ENCODE measurements at places on chromosomes 13 and 19.
A peak's percentile ranks its signal among the peaks of the same experiment; 100 is the strongest.

DNA sequence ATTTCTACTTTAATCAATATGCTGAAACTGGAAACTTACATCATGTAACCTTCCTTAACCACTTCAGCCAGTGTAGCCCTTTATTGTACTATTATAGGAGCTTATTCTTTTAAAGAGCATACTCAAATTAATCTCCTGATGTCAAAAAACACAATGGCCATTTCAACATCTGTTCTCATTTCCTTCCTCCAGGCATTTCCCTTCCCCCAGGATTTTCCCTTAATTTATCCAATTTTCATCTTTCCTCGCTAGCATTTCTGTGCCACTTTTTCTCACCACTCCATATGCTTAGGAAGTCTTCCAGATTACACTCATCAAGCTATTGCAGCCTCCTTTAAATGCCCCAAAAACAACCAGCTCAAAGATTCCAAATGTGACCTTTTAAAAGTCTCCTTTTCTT is 265.0 kb downstream of the PCDH9 start:
- no peak for DNase-seq

DNA sequence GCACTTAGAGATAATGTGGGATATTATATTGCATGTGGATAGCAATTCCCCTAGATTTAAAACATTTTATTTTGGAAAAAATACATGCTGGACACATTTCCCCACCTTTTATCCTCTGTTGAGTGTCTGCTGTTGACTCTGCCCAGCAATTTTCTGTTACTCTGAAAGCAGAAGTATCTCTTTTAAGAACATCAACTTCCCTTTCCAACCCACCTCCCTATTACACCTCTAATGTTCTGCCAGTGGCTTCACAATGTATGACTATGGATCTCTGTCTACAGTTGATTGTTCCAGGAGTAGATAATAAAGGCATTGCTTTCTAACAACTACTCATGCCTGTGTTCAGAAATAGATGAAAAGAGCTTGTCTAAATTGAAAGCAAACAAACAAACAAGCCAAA is 754.8 kb upstream of the SLITRK6 start:
- no peak for DNase-seq

GRCh38 chr19:8324186-8325050 is 3.1 kb downstream of the RPS28 start:
- no peak for DNase-seq

DNA sequence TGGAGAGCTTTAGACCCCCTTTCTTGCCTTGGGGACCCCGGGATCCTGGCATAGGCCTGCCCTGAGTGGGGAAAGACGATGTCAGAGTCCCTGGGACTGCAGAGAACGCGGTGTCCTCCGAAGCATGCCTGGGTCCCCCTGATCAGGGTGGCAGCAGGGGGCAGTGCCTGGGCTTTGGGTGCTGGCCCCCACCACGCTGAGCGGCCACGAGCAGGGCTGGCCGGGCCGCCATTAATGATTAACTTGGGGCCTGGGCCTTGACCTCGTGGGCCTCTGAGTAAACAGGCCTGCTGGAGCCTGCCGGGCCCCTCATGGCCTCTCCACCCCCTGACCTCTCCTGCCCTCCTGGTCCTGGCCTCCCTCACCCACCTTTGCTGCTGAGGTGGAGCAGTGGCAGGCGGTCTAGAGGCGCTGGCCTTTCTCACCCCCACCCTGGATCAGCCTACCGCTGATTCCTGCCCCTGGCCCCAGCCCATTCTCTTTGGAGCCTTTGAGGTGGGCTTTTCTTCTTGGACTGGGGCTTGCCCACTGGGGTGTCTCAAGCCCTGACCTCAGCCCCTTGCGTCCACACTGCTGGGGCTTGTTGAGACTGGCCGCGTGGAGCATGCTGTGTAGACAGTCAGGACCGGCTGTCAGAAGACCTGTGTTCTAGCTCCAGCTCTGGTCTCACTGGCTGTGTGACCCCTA is 26.3 kb downstream of the CEBPA start:
- DNase-seq, result no peak

GRCh38 chr13:113367020-113367560 is 3.2 kb upstream of the GRTP1 start:
- DNase-seq, result no peak

- DNase-seq, result peak; percentile 90
Measured at GRCh38 chr19:47226426-47227351, 4.3 kb downstream of the BBC3 start.

DNA sequence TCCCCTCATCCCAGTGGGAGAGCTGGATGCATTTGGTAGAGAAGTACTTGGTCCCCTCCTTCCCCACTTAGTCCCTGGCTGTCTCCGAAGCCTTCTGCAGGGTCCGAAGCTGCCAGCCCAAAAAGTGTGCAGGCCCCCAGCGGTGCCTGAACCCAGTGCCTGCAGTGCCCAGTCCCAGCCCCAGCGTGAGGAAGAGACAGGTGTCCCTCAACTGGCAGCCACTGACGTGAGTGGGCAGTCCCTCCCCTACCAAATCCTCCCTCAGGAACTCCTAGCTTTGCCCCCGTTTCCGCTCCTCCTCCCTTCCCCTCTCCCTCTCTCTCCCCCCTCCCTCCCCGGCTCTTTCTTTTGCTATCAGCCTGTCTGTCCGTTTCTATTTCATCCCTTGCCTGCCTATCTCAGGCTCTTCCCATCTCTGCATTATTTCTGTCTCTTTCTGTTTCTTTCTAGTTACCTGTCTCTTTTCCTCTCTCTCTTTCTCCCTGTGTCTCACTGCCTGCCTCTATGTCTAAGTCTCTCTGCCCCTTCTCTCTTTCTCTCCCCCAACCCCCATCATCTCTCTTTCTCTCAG is 1.8 kb upstream of the LTBP4 start:
- no peak for DNase-seq

GRCh38 chr19:42176649-42176989 is 40.9 kb downstream of the DEDD2 start:
- DNase-seq, result no peak

GRCh38 chr19:58518256-58519086 is 1.1 kb downstream of the ZBTB45 start:
- DNase-seq, result no peak

GRCh38 chr13:21625366-21625765 is 21.4 kb upstream of the MICU2 start:
- DNase-seq, result no peak

GRCh38 chr19:7968796-7969554 is 25.5 kb upstream of the TIMM44 start:
- no peak for DNase-seq

GRCh38 chr13:113551081-113552000 is 33.2 kb upstream of the TFDP1 start:
- DNase-seq, result no peak

GRCh38 chr19:15935167-15935702 is 906 bp upstream of the CYP4F11 start:
- DNase-seq, result no peak

DNA sequence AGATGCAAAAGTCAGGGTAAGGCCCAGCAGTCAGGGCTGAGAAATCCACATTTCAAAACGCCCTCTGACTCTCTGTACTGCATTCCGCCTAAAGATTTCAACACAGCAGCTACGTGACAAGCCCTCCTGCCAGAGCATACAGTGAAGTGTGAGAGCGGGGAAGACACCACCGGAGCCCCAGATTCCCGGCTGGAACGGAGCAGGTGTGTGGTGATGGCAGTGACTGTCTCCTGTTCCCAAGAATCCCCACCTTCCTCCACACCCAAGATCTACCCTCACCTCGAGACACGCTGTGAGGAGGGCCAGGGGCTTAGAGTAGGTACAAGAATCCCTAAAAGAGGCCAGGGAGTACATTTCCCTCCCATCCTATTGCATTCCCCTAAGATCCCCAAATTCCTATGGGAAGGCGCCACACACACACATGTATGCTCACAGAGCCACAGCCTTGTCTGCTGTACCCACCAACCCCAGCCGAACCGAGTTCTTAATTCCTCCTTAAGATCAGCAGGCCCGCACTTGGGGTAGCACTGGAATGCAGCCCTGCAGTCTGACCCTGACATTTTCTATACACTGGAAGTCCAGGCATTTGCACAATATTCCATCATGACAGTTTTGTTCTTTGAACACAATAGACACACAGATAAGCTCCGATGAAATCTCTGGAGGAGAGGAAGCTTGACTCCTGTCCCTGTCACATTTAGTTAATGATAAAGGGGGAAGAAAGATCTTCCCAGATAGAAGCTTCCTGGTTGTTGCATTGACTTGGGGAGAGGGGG is 102.9 kb downstream of the FOXO1 start:
- DNase-seq, result no peak

DNA sequence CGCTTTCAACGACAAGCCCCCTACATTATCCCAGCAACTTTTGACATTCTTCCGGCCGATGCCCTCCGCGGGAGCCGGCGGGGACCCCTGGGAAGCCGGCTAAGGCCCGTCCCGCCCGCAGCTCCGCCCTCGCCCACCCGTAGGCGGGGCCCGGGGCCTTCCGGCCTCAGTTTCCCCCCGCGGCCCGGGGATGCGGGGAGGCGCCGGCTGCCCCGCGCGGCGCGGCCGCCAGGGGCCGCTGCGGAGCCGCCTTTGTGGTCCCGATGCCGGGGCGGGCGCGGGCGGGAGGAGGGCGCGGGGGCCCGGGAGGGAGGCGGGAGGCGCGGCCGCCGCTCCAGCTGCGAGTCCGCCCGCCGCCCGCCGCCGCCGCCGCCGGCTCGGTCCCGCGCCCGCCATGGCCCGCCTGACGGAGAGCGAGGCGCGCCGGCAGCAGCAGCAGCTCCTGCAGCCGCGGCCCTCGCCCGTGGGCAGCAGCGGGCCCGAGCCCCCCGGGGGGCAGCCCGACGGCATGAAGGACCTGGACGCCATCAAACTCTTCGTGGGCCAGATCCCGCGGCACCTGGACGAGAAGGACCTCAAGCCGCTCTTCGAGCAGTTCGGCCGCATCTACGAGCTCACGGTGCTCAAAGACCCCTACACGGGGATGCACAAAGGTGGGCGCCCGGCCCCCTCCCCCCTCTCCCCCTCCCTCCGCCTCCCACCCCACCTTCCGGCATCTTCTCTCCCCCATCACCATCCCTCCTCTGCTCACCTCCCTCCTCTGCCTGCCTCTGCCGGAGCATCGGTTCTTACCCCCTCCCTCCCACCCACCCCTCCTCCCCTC is at the start of gene CELF5:
CELF5 (plus strand) TSS at position 316 of the 823 bp plus-strand sequence; CDS start at position 395, 79 bp downstream.
- DNase-seq, result peak; percentile 86

- DNase-seq, result peak; percentile 79
Measured at GRCh38 chr13:20182231-20182846, 10.4 kb downstream of the GJB2 start.

DNA sequence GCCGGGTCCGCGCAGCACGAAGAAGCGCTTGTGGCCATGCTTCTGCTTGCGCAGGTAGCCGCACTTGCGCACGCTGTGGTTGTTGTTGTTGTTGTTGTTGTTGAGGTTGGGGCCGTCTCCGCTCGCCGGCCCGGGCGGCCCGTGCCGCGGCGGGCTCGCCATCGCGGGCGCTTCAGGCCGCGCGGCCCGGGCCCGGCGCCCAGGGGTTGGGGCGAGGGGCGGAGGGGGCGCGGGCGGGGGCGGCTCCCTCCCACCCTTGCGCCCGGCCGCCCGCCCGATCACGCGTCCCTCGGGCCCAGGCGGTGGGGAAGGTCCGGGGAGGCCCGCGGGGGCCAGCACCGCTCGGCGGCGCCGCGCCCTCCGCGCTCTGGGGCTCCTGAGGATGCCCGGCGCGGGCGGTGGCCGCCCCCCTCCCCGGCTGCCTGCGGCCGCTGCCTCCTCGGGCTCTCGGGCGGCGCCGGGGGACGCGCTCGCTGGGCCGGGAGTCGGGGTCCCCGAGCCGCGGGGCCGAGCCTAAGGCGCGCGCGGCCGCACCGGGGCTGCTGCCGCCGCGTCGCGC is 412 bp downstream of the IRS2 start:
- DNase-seq, result no peak

DNA sequence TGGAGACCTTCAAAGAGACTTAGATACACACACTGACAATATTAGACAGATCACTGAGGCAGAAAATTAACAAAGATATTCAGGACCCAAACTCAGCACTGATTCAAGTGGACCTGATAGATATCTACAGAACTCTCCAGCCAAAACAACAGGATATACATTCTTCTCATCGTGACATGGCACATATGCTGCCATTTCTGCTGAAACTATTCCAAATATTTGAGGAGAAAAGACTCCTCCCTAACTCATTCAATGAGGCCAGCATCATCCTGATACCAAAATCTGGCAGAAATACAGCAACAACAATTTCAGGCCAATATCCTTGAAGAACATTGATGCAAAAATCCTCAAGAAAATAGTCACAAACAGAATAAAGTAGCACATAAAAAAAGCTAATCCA is 53.3 kb downstream of the TRPC4 start:
- no peak for DNase-seq

DNA sequence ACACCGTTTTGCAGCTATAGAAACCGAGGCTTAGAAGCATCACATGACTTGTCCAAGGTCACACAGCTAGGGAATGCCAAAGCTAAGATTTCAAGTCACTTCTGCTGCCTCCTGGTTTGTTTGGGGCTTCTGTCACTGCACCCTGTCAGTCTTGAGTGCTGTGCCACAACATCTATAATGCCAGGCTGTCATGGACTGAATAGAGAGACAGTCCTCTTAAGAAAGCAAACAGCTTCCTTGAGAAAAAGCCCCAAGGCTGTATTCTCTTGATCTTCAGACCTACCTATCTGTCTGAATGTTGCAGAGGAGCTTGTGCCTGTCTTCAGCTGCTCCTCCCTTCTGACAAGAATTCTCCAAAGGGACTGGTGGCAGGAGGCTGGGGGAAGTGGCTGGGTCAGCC is 81.6 kb downstream of the OLFM4 start:
- DNase-seq, result no peak

DNA sequence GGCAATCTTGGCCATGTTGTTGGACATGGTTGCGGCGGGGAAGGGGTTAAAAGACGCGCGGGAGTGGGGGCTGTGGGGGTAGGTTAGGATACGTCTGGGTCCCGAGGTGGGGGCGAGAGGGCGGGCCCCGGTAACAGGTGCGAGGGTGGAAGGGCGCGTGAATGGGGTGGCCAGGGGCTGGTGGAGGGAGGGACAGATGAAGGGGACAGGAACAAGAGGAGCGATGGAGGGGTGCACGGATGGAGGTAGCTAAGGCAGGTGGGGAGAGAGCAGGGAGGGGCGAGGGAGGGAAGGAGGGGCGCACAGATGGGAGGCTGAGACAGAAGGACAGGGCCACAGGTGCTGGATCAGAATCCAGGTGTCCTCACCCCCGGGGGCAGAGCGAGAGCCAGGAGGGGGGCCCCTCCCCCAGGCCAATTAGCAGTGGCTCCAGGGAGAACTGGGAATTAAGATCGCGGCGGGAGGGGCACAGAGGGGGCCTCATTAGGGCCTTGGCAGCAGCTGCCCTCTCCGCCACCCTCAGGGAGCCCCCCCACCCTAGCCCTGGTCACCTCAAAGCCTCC is 1.3 kb downstream of the GNG8 start:
- DNase-seq, result no peak

DNA sequence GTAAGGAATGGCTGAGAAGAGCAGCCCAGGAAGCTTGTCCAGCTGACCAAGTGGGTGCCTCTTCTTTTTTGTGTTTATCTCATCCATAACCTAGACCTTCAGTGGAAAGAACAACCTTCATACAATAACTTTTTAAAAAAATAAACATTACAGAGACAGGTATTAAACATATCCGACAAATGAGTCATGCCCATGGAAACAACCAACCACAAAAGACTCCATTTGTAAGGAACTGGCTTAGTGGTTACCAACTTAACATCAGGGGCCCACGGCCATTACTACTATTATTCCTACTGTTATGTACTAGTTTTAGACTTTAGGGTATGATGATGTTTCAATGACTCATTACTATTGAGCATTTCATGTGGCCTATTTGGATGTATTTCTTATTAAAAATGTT is 191.7 kb upstream of the SERP2 start:
- no peak for DNase-seq

- no peak for DNase-seq
Measured at GRCh38 chr13:88472316-88472715, 801.1 kb downstream of the SLITRK5 start.

GRCh38 chr13:103168901-103169508 is 102.8 kb upstream of the SLC10A2 start:
- no peak for DNase-seq

GRCh38 chr13:25440061-25440460 is 68.3 kb downstream of the ATP8A2 start:
- no peak for DNase-seq
